ENCODE measurements at places on chromosomes 2 and 18.

DNA sequence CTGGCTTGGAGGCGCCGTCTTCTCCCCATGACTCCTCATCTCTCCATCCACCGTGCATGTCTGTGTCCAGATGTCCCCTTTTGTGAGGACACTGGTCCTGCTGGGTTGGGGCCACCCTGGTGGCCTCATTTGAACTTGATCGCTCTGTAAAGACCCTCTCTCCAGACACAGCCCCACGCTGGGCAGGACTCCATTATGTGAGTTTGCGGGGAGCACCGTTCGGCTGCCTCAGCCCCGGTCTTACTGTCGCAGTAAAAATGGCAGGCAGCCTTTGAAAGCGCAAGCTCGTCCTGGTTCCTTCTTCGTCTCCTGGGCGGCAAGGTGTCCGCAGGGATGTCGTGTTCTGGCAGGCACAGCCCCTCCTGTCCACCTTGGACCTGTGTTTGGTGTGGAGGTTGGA, 17.7 kb downstream of the NFATC1 start:
- DNase-seq = no peak

DNA sequence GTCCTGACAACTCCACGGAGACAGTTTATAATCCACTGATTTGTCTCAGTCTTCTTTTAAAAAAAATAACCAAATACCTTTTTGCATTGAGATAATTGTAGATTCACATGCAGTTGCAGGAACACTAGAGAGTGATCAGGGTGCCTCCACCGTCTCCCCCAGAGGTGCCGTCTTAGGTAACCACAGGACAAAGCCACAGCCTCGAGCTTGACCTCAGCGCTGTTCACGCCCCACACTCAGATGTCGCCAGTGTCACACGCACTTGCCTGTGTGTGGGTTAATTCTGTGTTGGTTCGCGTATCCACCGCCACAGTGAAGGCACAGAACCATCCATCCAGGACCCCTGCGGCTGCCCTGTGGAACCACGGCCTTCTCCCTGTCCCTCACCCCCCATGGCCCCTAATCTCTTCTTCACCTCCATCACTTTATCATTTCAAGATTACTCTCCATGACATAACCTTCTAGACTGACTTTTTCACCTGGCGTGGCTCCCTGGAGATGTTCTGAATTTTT, 295.0 kb upstream of the HDAC4 start:
- no peak for DNase-seq

DNA sequence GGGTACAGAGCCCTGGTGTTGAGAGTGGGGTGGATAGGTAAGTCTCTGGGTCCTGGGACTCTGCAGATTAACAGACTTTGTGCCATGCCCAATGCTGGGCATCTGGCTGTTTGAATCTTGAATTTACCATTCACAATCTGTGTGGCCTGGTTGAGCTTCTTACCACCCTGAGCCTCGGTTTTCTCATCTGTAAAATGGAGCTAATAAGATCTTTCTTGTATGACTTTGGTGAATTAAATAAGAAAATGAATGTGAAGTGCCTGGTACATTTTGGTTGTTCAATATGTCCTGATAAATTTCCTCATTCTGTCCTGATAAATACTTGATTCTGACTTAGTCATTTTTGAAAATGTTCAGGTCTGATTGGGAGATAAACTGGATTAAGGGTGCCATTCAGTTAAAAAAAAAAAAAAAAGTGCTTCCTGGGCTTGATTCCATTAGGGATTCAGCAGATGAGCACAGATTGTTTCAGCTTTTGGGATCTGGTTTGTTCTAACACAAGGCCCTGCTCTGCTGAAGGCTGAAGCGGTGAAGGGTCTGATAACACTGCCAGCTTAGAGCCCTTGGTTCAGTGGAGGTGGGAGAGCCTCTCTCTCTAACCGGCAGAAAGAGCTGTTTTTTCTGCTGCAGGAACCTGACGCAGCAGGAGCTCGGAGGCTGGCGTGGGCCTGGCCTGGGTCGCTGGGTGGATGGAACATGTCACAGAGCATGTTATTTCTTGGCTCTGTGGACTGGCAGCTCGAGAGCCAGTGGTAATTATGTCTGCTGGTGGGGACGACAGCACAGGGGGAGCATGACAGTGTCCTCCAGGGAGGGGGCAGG, 84.5 kb upstream of the MCFD2 start:
- DNase-seq = no peak

DNA sequence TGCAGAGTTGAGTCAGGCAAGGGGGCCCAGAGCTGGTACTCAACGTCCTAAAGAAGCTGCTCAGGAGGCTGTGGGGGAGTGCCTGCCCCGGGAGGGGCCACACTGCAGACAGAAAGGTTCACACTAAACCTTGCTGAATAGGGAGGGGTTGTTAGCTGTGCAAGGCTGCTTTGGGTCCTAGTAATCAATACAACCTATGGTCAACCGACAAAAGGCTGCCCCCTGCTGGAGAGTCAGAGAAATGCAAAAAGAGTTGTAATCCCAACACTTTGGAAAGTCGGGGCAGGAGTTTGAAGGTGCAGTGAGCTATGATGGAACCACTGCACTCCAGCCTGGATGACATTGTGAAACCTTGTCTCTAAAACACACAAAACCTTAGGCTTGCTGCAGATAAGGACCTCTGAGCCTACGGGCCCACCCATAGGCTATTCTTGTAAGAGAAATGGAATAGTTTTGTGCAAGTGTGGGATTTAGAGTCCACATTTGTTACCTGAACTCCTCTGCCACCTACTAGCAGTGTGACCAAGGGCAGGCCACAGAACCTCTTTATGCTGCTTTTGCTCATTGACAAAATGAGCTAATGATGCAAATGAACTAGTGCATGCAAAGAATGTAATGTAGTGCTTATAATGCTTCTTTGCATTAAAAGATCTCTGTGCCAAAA, 81.5 kb downstream of the PRPF40A start:
- peak; percentile 72 for DNase-seq

DNA sequence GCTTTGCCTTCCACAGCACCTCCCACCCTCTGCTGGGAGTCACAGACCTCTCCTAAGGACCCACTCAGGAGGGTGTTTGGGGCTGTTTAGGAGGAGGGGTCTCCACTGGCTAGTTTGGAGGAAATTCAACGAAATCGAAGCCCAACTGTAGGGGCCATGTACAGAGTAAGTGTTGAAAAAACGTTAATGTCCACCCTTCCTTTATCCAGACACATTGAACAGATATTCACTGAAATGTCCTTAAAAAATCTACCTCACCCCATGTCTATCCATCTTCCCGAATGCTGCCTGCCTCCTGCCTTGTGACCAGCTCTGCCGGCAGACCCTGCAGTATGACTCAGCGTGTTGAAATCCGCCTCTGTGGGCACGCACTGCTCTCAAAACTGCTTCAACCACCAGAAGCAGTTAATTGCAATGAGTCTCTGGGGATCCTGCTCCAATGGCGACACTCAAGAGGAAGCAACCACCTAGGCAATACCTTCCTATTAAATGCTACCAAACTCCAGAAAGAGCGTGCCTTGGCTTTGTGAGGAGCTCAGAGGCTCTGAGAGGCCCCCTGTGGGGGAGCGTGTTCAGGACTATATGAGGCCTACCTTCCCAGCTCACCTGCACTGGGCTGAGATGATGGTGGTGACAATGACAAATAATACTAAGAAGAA, 61.4 kb upstream of the RTN4 start:
- DNase-seq = no peak

Data from activated CD4-positive, alpha-beta T cell treated with anti-CD3 and anti-CD28 coated beads, Interleukin-10, Interleukin-2, amounts not matched to agents 100 ng/mL and 50 ng/mL, durations not matched to agents 16 hours and 8 hours (primary cell).